Globus pallidus (tissue), 1 donor: ENCODE measurements at places on chromosomes 2 and 18.

DNA sequence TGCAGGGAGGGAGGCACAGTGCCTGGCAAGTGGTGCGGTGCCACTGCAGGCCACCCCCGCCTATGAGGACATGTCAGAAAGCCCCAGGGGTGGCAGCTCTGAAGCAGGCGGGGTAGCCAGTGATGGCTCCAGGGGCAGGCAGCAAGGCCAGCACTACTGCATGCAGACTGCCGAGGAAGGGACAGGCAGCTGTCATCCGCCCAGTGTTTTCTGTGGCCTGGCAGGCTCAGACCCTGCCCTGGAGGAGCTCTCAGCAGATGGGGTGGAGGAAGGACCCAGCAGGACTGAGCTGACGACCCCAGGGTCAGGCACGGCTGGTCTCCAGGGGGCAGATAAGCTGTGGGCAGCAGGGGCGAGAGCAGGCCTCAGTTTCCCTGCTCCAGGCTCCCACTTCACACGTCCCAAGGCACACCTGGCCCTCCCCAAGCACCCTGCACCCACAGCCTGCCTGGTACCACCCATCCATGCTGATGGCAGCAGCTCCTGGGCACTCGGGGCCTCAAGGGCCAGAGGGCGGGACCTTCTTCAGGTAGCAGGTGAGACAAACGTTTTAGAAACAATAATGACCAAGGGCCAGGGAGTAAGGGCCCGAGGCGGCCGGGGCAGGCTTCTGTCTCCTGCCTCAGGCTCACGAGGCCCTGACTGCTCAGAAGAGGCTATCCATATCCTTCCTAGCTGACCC is 48.5 kb downstream of the HS6ST1 start:
- no peak for DNase-seq

DNA sequence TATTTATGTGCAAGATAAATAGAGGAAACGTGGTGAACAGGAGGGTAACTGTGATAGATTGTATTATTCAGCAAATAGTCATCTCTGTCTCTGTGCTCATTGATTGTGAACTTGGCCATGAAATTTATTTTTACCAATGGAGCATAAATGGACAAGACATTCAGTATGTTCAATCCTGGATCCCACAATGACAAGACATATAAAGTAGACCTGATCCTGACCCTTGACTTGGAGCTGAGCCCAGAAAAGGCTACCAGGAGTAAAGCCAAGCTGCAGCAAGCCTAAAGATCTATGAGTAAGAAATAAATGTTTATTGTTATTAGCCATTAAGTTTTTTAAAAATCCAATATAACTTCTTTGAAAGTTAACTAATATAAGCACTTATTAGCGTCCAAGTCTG is 531.2 kb downstream of the PIK3C3 start:
- no peak for DNase-seq

- DNase-seq, result peak; percentile 47
Measured at GRCh38 chr18:32391126-32391525, 79.6 kb downstream of the GAREM1 start.

- DNase-seq, result peak; percentile 75
Measured at GRCh38 chr2:48346124-48346536, 183.8 kb upstream of the STON1 start.

GRCh38 chr2:140882671-140883620 is 1247.9 kb downstream of the LRP1B start:
- no peak for DNase-seq

GRCh38 chr18:69737851-69738250 is 209.8 kb downstream of the CD226 start:
- no peak for DNase-seq

GRCh38 chr2:237670641-237671040 is 43.3 kb downstream of the LRRFIP1 start:
- no peak for DNase-seq

GRCh38 chr18:28045880-28046279 is 131.1 kb downstream of the CDH2 start:
- no peak for DNase-seq

DNA sequence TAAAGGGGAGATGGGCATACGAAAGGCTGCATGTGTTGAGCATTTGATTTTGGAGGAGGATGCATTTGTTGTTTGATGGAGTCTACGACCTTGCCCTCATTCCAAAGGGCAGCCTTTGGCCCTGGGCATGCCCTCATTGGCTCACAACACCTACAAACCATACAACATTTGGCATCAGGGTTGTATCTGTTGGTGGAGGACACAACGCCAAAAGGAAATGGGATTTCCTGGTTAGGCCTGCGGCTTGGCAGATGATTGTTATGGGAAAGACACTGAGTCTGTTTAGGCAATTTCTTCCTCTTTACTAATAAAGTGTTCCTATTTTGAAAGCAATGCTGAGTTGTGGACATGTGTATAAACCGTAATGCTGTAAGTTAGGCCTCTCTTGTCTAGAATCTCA is 246.9 kb downstream of the LDLRAD4 start:
- no peak for DNase-seq

DNA sequence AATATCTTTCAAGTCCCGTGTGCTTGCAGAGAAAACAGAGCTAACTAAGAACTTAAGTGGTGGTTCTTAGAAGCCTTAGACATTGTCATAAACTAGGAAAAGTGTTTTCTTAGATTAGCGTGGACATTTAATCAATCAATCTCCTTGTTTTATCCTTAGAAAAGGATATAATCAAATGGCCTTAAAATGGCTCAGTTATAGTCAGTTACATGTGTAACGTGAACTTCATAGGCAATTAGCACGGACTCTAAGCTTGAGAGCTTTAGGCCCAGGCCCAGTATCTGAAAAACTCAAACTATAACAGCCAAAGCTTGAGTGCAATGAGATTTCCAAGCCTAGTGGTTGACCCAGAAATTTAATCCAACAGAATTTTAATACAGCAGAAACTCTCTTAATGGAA is 43.5 kb upstream of the SP3 start:
- DNase-seq, result no peak

- DNase-seq, result no peak
Measured at GRCh38 chr18:79399275-79400081, 3.7 kb downstream of the NFATC1 start.

- no peak for DNase-seq
Measured at GRCh38 chr18:79544386-79544963, 135.1 kb upstream of the CTDP1 start.

GRCh38 chr2:19127616-19128015 is 230.8 kb downstream of the OSR1 start:
- no peak for DNase-seq

DNA sequence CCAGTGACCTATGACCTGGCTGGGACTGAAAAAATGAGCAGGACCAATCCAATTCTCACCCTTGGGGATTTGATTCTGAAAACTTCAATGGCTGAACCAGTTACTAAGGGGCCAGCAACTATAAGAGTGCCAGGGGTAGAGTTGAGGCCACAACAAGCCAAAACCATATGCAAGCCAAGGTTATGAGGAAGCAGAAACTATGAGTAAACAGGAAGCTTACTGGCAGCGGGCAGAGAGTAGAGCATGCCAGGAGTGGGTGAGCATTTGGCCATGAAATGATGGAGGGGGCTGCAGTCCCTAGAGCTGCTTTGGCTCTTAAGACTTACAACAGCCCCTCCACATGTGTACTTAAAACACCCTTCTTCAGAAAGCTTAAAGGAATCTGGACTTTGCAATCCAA is 82.4 kb downstream of the RBMS1 start:
- no peak for DNase-seq

GRCh38 chr2:158539176-158540005 is 82.6 kb downstream of the PKP4 start:
- peak; percentile 11 for DNase-seq

- no peak for DNase-seq
Measured at GRCh38 chr2:15059870-15060512, 427.5 kb downstream of the LRATD1 start.

DNA sequence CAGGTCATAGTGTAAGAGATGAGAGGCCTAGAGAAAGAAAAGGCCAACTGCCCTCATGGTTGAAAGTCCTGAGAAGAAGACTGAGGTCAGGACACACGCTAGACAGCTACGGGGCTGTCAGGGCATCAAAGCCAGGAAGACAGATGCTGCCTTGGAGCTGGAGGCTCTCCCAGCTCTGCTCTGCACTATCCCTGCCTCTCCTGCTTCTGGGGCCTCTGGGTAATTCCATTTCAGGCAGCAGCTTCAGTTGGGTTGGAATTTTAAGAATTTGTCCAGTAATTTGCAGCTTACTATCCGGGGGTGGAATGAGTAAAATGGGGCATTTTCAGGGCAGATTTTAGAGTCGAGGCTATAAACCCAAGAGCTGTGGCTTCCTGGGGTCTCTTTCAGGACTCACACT is 76.2 kb upstream of the CTAGE1 start:
- no peak for DNase-seq

DNA sequence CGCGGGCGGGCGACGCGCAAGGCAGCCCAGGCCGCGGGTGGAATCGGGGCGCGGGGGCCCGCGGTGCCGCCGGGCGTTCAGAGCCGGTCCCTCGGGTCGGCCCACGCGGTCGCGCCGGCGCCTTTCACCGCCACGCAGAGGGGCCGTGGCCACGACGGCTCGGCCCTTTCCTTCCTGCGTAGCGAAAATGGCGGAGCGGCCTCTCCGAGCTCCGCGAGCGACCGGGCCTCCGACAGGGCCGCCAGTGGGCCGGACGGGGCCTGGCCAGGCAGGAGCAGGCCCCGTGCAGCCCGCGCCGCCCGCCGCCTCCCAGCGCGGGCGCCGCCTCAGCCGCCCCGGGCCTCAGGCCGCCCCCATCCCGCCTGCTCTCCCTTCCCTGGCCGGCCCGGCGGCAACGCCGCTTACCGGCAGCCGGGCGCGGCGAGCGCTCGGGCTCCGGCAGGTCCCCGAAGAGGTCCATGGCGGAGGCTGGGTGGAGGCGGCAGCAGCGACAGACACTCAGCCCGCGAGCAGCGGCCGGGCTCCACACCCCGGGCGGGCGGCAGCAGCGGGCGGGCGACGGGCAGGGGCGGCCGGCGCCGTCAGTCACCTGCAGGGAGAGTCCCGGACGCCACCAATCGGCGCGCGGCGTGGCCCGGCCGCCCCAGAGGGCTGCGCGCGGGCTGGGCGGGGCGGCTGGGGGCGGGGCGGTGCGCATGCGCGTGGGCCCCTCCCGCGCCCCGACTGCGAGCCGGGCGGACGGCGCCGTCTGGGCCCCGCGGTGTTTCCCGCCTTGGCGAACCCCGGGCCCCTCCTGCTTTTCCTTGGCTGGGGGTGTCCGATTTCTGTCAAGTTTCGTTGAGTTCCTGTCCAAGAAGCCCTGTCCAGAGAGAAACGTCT is at the start of gene ILKAP:
ILKAP (minus strand) TSS at position 602 of the 879 bp plus-strand sequence; CDS start at position 460, 142 bp downstream.
- peak; percentile 88 for DNase-seq

DNA sequence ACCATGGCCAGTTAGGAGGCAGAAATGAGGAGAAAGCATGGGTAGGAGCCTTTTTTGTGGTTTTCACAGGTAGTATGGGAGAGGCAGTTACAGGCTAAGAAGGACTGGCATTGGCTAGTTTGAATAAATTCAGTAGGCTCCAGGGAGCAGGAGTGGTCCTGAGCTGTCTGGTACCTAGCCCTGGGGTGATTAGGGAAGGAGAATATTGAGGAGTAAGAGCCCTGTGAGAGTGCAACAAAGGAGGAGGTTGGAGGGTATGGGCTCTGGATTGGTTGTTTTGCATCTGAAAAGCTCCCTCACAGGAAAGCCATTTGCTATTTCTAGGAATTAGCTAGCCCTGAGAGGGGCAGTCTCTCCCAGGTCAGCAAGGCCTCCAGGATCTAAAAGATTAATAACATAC is 13.3 kb upstream of the TCF7L1 start:
- DNase-seq, result no peak

DNA sequence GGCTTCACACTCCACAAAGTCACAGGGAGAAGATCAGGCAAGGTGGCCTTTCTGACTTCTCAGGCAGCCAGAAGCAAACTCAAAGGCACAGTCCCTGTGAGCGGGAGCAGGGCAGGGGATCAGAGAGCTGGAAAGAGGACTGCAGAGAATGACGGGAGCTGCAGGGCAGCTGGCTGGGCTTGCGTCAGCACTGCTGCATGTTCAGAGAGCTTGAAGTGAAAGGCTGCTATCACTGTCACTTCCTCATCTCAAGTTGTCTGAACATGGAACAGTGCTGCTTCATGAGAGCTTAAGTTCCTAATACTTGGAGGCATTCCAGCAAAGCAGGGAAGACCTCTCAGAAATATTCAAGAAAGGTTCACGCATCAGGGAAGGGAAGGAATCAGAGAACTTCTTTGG is 20.4 kb downstream of the TGFBRAP1 start:
- DNase-seq, result peak; percentile 64

DNA sequence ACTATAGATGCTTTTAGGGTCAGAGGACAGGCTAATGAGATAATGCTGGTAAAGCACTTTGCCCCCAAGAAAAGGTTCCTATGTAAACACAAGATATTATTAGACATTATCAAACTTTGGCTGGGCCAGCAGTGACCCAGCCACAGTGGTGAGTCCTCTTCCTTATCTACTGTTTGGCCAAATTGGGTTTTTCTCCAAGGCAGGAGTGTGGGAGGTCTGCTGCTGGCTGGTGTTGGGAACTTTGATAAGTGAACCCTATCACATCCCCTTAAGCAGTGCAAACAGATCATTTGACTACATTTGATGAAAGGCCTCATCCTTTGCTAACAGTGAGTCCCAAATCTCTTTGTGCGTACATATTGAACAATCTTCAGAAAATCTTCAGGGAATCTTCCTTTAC is 16.2 kb downstream of the FZD7 start:
- no peak for DNase-seq

DNA sequence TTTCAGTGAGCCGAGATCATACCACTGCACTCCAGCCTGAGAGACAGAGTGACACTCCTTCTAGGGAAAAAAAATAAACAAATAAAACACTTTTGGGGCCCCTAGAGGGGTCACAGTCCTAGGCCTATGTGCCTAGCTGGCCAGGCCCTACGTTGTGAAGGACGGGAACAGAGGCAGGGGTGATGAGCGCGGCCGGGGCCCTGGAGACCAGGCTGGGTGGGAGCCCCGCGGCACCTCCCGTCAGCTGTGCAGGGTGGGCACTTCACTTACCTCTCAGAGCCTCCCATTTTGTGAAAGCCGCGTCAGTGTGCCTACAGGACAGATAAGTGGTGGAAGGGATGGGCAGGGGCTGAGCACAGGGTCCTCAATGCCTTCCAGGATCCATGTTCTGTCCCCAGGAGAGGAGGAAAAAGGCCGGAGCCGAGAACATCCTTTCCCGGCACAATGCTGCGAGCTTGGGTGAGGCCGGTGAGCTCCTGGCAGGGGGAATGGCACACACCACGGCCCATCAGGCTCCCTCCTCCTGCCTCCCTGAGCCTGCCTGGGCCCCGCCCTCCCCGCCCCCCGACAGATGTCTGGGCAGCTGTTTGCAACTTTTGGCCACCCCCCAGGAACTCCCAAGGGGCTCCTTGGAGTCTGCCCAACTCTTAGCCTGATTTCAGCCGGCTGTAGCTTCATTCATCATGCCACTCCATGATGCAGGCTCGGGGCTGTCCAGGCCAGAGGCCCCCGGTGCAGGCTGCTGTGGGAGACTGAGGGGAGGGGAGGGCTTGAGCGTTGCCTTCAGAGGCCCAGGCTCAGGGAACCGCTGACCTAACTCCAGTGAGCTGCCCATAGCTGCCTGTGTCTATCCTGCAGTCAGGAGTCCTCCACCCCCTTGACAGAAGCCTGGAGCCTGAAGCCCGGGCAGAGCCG is 196.5 kb downstream of the TFCP2L1 start:
- no peak for DNase-seq

- peak; percentile 41 for DNase-seq
Measured at GRCh38 chr2:54360055-54360792, 95.9 kb upstream of the SPTBN1 start.

GRCh38 chr2:188577231-188577630 is 285.6 kb downstream of the GULP1 start:
- no peak for DNase-seq
